NCI-H1930 (cell line): ENCODE measurements at places on chromosomes 2 and 18.

- no peak for DNase-seq
Observed at GRCh38 chr18:79945118-79946042, 6.1 kb downstream of the SLC66A2 start.

DNA sequence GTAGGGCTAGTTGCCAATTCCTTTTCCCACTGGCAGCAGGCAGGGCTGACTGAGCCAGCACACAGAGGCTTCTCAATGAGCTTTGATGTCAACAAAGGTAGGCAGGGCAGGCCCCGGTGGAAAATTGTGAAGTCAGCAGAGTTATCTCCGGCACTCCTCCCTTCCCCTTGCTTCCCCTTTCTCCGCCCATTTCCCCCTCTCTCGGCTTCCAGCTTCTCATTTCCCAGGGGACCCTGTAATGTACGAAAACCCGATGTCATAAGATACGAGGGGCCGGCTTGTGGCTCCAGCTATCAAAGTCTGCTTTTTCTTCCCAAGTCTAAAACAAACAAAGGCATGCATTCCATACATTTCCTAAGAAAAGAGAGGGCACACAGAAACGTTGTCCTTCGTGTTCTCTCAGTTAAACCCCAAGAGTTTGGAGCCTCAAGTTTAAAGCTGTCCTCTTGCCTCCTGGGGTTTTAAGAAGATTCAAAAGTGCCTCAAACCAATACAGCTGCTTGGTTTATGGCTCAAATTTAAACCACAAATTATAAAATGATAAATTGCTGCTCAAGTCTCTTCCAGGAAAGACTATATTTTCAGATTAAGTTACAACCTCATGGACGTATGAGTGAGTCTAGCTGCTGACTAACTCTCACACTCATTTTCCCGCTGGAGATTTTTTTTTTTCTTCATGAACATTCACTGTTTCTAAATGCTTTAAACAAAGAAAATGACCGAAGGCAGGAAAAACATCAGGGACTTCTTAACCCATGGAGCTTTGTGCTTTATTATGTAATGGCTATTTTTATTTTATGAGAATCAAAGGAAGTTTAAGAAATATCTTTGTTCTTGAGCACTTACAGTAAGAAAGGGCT, 27.2 kb upstream of the EML4 start:
- DNase-seq, result no peak

GRCh38 chr18:33470216-33470615, 29.7 kb upstream of the CCDC178 start:
- no peak for DNase-seq

DNA sequence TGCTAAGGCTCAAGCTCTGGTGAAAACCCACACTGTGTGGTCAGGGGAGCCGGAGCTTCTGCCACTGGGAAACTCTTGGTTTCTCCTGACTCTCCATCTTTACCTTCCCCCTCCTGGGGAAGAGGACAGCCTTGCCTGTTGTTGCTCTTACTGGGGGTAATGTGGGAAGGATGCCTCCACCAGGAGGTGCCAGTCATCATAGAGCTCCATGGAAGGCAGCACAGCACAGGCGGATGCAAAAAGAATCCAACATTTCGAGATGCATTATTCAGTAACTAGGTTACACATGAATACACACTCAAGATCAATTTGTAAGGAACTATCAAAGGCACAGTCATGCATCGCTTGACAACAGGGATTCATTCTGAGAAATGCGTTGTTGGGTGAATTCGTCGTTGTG, 322.6 kb downstream of the AFF3 start:
- no peak for DNase-seq

DNA sequence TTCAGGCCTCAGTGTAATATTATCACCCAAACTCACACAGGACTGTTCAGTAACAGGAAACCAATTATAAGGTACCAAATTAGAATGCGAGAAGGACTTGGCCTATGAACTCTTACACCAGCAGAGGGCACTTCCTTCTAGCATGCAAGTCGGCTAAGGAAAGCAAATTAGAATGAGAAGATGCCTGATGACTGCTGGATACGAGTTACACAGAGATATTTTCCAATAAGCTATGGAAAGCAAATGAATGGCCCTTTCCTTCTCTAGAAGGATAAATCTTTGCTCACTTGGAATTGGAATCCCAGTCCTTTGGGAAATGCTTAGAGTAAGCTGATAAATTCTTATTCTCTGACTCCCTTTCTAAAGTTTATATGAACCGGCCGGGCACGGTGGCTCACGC, 109.8 kb downstream of the AP1S3 start:
- DNase-seq, result no peak

GRCh38 chr18:58276789-58277739, 233.0 kb downstream of the NEDD4L start:
- no peak for DNase-seq

DNA sequence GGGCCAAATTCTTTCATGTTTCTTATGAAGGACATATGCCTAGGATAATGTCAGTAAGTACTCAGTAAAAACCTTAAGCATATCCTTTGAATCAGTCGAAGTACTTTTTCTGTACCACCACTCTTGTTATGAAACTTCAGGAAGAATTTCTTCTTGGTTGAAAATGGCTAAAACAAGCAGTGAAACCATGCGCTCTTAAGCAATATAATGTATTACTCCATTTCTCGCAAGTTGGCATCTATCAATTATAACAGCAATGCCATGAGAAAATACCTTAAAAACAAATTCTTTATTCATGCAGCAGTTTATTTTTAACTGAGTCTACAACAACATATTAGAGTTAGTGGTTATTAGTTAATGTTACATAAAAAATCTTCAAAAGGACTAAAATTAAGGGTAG, 41.0 kb downstream of the SLC66A3 start:
- no peak for DNase-seq

GRCh38 chr2:135844301-135844895, 7.4 kb upstream of the LCT start:
- DNase-seq, result no peak

- no peak for DNase-seq
Observed at GRCh38 chr2:186327251-186327868, 158.7 kb upstream of the ZC3H15 start.

DNA sequence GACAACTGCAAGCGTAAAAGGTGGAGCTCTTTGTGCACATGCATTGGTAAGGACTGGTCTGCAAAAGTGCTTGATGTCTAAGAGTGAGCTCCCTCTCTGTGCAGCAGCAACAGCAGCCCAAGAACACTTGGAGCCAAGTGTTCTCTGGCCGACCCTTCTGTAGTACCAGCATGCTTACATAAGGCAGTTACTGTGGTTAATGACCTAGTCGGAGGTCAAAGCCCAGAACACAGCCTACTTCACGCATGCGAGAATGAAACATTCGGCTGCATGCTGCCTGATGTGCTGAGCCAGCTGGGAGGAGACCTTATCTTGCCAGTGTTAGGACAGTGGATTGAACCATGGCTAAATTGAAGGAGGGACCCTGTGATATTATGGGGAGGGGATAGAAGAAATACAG, 21.3 kb downstream of the NCAPH start:
- DNase-seq, result no peak
